Melanocyte of skin (primary cell): ENCODE measurements at places on chromosomes 12 and 14. TPM values are rescaled to one million over a fixed set of nuclear protein-coding genes. Genes with fewer than 3 reads are reported as not detected.

The LMNTD1 gene
- under 0.01 TPM in 1 of 2 replicates, not detected in the other for total RNA-seq

The MMP14 gene
- 312 and 370 TPM in 2 replicates for total RNA-seq

The ASPG gene
- not detected in 2 replicates for total RNA-seq

The IFNG-AS1 gene
- total RNA-seq, result not detected in 2 replicates

The SLCO1B1 gene
- total RNA-seq, result not detected in 2 replicates

The SMARCD1 gene
- 64.0 and 69.8 TPM in 2 replicates for total RNA-seq

The AP4S1 gene
- 4.8 and 5.0 TPM in 2 replicates for total RNA-seq

The ALX1 gene
- total RNA-seq, result 48.9 and 53.8 TPM in 2 replicates

The PLEKHG3 gene
- 53.7 and 67.6 TPM in 2 replicates for total RNA-seq

The HOXC13 gene
- not detected in 2 replicates for total RNA-seq

The ACSM4 gene
- not detected in 2 replicates for total RNA-seq

The DEGS2 gene
- not detected in 2 replicates for total RNA-seq

The RABGGTA gene
- 33.6 and 41.0 TPM in 2 replicates for total RNA-seq

The CCDC184 gene
- 0.34 and 0.36 TPM in 2 replicates for total RNA-seq

The CAPRIN2 gene
- total RNA-seq, result 30.3 and 54.8 TPM in 2 replicates

The PSME1 gene
- total RNA-seq, result 116 and 122 TPM in 2 replicates

The VDR gene
- 8.3 and 9.7 TPM in 2 replicates for total RNA-seq

The RAD51AP1 gene
- 13.8 and 18.2 TPM in 2 replicates for total RNA-seq

The ZDHHC22 gene
- total RNA-seq, result not detected in 2 replicates

The FAIM2 gene
- under 0.01 and 0.36 TPM in 2 replicates for total RNA-seq

The SIX4 gene
- total RNA-seq, result under 0.01 and 0.15 TPM in 2 replicates

The PEBP1 gene
- total RNA-seq, result 242 and 367 TPM in 2 replicates

The LYZ gene
- total RNA-seq, result under 0.01 TPM in 1 of 2 replicates, not detected in the other

The CMKLR1 gene
- 0.36 TPM in 1 of 2 replicates, not detected in the other for total RNA-seq

The STAB2 gene
- total RNA-seq, result not detected in 2 replicates

The ZNF385A gene
- total RNA-seq, result 0.36 and 2.4 TPM in 2 replicates

The CMTM5 gene
- 0.67 and 1.2 TPM in 2 replicates for total RNA-seq

The TESPA1 gene
- not detected in 2 replicates for total RNA-seq

The STK38L gene
- 15.1 and 22.5 TPM in 2 replicates for total RNA-seq

The ST8SIA1 gene
- 4.8 and 12.0 TPM in 2 replicates for total RNA-seq

The RNF34 gene
- total RNA-seq, result 38.5 and 61.1 TPM in 2 replicates

The C3AR1 gene
- total RNA-seq, result 0.69 and 1.1 TPM in 2 replicates

The INSM2 gene
- total RNA-seq, result not detected in 2 replicates

The OLR1 gene
- not detected in 2 replicates for total RNA-seq

The MUCL1 gene
- total RNA-seq, result not detected in 2 replicates

The WNT1 gene
- total RNA-seq, result not detected in 2 replicates

The MSI1 gene
- total RNA-seq, result under 0.01 TPM in 1 of 2 replicates, not detected in the other

The PRH2 gene
- total RNA-seq, result not detected in 2 replicates
